ENCODE measurements at places on chromosomes 7 and 10.
A peak's percentile ranks its signal among the peaks of the same experiment; 100 is the strongest.

- DNase-seq, result no peak
These were observed 40.6 kb upstream of the PITRM1 start for GRCh38 chr10:3213208-3213607.

- no peak for DNase-seq
These were observed 84.3 kb upstream of the ADRB1 start for GRCh38 chr10:113959383-113959760.

- DNase-seq, result no peak
These were observed 187.6 kb upstream of the ITGB1 start for GRCh38 chr10:33145451-33146188.

- DNase-seq, result no peak
These were observed 336.8 kb downstream of the CCSER2 start for GRCh38 chr10:84665211-84665610.

DNA sequence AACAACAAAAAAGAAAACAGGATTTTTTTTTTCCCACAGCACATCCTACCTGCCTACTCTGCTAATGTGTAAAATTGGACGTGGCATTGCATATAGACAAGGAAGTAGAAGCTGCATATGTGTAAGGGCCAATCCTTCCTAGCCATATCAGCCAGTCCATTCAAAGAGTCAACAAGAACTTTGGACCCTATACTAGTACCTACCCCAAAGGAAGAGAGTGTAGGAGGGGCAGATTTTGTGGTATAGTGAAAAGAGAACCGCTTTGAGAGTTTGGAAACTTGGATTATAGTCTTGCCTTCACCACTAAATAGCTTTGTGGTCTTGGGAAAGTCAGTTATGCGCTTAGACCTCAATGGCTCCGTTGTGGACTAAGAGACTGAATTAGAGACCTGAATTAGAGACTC, 12.1 kb upstream of the MCU start:
- DNase-seq, result no peak

- no peak for DNase-seq
These were observed 130.2 kb downstream of the KCNMA1 start for GRCh38 chr10:77507291-77507880.

- no peak for DNase-seq
These were observed 33.8 kb downstream of the TPST1 start for GRCh38 chr7:66238773-66239466.

GRCh38 chr7:81768951-81769778, 682 bp downstream of the HGF start:
- DNase-seq, result no peak

DNA sequence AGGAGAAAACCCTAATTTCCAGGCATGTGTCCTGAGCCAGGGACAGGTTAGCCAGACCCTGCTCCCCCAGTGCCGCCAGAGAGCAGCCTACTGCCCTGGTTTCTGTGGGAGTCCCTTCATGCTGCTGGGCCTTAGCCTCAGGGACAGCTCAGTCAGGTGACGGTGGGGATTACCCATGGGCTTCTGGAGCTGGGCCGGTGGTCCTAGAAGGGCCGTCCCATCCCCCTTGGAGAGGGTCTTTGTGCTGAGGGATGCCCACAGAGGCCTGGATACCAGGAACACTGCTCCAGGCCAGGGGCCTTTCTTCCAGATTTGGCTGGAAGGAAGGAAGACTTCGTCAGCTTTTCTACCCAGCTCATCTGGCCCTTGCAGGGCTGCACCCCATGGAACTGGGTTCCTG, 71.4 kb upstream of the ZNF722 start:
- no peak for DNase-seq

DNA sequence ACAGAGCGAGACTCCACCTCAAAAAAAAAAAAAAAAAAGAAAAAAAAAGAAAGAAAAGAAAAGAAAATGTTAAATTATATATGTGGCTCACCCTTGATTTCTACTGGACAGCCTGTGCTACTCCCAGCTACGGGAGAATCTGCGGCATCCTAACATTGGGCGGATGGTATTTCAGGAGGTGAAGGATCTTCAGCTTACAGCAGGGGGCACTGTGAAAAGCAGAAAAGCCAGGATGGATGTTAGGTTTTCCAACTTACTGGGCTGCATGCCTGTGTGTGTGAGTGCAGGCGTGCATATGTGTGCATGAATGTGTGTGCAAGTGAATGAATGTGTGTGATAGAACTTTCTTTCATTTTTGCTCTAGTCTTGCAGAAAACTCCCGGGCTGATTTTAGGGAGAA, 1066.5 kb downstream of the TYW1 start:
- peak; percentile 32 for DNase-seq

- DNase-seq, result no peak
These were observed 77.1 kb downstream of the ENO4 start for GRCh38 chr10:116926426-116926825.

DNA sequence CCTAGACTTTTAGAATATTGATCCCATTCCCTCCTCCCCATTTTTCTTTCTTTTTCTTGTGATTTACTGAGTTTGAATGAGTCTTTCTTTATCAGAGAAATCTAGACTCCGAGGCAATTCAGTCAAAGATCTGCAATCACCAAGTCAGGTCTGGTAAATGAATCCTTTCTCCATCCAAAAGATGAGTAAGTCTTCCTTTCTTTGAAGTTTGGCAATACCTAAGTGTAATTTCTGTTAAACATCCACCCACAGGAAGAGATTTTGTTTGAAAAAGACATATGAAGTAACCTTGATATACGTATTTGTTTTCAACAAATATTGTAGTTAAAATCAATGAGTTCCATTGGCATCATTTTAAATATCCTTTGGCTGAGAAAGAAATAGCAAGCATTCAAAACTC, 58.3 kb downstream of the SLC39A12 start:
- DNase-seq, result no peak

GRCh38 chr10:114552050-114552449, 106.0 kb downstream of the ABLIM1 start:
- DNase-seq, result no peak

DNA sequence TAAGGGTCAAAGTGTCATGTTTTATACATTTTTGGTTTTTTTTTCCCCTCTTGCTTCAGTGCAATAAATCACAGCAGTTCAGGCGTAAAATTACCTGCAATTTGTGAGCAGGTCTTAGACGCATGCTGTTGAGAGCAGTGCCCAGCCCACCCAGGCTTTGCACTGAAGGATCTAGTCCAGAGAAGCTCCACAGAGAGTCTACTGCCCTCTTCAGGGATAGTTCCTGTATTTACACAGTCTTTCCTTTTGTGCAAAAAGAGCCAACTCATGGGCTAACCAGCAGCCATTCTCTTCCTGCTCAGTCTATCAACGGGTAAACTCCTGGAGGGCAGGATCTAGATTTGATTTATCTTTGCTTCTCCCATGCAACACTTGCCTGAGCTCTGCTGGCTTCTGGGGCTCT, 82.2 kb upstream of the NAMPT start:
- DNase-seq, result no peak

DNA sequence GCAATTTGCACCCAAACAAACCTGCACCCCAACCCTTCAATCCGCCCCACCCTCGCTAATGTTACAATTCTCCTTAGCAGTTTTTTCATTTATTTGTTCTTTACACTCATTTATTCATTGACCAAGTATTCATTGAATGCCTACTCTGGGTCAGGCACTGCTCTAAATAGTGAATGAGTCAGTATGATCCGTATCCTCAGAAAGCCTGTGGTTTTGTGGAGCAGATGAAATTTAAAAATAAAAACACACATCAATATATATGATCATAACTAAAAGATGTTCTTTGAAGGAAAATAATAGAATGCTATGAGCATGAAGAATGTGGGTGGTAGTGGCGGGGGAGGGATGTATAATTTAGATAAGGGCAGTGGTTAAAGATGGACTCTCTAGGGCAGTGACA, 13.3 kb downstream of the IFIT5 start:
- DNase-seq, result no peak

DNA sequence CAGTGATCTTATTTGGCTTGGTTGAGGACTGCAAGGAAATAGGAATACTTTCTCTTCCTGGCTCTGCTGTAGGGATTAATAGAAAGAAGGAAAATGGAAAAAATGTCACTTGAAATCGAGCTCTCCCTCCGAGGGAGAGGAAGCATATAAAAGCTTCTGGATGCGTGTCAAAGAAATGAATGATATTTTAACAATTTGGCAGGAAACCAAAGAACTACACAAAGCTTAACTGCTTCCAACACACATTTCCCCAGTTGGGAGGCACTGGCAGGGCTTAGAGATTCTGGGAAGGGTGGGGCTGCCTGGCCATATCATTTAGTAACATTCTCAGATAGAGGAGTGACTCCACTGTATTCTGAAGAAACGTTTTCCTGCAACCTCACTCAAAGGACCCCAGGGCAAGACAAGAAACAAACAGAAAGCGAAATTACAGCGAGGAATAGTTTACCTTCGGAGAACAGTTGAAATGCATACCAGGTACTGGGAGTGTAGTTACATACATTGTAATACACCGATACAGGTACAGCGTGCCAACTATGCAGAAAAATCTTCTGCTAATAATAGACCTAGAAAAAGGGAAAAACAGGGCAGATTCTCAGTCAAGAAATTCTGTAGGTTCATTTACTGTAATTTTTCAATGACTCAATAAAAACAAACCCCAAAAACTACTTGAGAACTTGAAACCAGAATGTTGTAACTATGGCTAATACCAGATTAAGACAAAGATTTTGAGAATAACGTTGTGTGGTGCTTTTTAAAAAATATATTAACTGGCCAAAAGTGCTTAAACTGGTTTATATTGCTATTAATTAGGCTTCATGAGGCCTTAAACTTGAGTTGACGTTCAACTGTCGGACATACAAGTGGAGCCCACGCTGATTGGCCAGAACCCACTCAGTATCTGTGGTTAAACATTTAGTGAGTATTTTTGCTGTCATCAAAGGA, 75.7 kb upstream of the ASAH2 start:
- DNase-seq, result no peak

- DNase-seq, result no peak
These were observed 72.4 kb downstream of the LMBR1 start for GRCh38 chr7:156820445-156821063.

DNA sequence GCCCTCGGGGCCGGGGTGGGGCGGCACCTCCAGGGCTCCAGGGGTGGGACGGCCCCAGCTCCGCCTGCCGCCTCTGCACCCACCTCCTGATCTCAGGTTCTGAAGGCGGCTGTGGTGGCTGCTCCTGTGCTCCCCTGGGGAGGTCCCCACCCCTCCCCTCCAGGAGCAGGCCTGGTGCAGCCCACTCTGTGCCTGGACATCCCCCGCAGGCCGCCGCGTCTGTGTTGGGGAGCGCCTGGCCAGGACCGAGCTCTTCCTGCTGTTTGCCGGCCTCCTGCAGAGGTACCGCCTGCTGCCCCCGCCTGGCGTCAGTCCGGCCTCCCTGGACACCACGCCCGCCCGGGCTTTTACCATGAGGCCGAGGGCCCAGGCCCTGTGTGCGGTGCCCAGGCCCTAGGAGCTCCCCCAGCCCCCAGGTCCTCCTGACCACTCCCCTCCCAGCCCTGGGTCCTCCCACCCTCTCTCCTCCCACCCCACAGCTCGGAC, 5.5 kb downstream of the CYP2W1 start:
- no peak for DNase-seq

- DNase-seq, result no peak
These were observed 1.9 kb downstream of the AKR1C3 start for GRCh38 chr10:5096108-5096507.

DNA sequence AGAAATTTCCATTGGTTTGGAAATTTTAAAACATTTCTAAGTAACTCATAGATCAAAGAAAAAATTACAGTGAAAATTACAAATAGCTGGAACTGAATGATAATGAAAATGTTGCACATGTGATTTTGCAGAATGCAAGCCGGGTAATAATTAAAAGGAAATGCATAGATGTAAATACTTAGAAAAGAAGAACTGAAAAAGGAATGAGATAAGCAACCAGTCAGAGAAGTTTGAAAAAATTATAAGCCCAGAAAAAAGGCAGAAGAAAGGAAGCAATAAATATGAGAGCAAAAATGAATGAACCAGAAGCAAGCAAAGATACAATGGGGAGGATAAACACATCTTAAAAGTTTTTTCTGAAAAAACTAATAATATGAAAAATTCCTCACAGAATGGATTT, 3.2 kb upstream of the TMEM273 start:
- DNase-seq, result no peak

DNA sequence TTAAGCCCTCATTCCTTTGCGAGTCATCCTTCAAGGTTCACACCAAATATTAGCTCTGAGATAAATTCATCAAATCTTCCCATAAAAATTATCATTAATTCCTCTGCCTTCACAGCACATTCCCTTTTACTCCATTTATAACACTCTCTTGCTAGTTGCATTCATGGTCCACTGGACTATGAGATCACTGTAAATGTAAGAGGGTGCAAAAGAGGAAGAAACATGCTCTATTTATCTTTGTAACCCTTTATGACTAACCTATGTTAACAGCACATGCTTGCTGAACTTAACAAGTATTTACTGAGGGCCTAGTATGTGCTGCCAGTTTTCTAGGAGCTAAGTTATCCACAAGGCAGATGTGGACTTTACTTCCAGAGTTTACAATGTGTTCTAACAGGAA, 86.7 kb upstream of the TMEM168 start:
- no peak for DNase-seq

- DNase-seq, result no peak
These were observed 514.5 kb downstream of the PTPRN2 start for GRCh38 chr7:158072991-158073730.

DNA sequence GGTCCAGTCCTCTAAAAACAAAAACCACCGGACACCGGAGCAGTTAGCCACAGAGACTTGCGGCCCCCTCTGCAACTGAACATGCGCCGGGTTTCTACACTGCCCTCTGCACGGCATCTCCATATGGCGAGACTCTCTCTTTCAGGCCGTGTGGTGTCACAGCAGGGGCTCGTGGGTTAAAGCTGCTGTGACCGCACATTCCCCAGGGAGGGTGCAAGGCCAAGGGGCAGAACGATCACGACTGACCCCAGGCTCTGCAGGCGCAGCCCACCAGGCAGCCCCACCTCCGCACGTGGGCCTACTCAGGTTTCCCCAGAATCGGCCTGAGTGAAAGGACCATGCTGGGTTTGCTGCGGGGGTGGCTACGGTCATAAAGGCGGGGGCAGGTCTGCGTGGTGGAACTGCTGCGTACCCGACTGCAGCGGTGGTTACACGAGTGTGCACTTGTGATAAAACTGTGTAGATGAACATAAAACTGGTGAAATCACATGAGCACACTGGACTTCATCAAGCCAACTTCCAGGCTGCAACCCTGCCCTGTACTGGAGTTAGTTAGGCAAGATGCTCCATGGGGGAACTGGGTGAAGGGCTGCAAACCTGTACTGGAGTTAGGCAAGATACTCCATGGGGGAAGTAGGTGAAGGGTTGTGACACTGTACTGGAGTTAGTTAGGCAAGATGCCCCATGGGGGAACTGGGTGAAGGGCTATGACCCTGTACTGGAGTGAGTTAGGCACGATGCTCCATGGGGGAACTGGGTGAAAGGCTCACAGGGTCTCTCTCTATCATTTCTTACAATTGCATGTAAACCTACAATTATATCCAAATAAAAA, 81.4 kb upstream of the PPP2R2D start:
- DNase-seq, result peak; percentile 16
